Neural crest cell (in vitro differentiated cells): ENCODE measurements at places on chromosomes 5 and 9. TPM values are rescaled to one million over a fixed set of nuclear protein-coding genes. Genes with fewer than 3 reads are reported as not detected.

The GRM6 gene
- not detected in 2 replicates for total RNA-seq

The ADAMTS12 gene
- total RNA-seq = 10.4 and 10.8 TPM in 2 replicates

The TAF11L5 gene
- not detected in 2 replicates for total RNA-seq

The OBP2B gene
- total RNA-seq = not detected in 2 replicates

The TGFBR1 gene
- 117 and 118 TPM in 2 replicates for total RNA-seq

The MUSK gene
- total RNA-seq = not detected in 2 replicates
